ENCODE measurements at places on chromosomes 7 and 10. TPM values are rescaled to one million over a fixed set of nuclear protein-coding genes. Genes with fewer than 3 reads are reported as not detected.

OR2A42 gene
- not detected for total RNA-seq

GPR85 gene
- total RNA-seq = 1.0 TPM

HHEX gene
- total RNA-seq = 7.9 TPM

PTPRZ1 gene
- total RNA-seq = 0.29 TPM

RBM20 gene
- under 0.01 TPM for total RNA-seq

HDAC9 gene
- 10.3 TPM for total RNA-seq

SPDYE6 gene
- total RNA-seq = not detected

PRKG1 gene
- total RNA-seq = 22.9 TPM

PRRT4 gene
- total RNA-seq = not detected
